ENCODE measurements at places on chromosomes 5 and 9. TPM values are rescaled to one million over a fixed set of nuclear protein-coding genes. Genes with fewer than 3 reads are reported as not detected.
A peak's percentile ranks its signal among the peaks of the same experiment; 100 is the strongest.

- no peak for DNase-seq
Measured at GRCh38 chr9:38389313-38389712, 3.2 kb upstream of the ALDH1B1 start.

The ANXA6 gene
- total RNA-seq, result 102 TPM

- DNase-seq, result no peak
Measured at GRCh38 chr5:151737431-151737830, 21.0 kb downstream of the ATOX1 start.

DNA sequence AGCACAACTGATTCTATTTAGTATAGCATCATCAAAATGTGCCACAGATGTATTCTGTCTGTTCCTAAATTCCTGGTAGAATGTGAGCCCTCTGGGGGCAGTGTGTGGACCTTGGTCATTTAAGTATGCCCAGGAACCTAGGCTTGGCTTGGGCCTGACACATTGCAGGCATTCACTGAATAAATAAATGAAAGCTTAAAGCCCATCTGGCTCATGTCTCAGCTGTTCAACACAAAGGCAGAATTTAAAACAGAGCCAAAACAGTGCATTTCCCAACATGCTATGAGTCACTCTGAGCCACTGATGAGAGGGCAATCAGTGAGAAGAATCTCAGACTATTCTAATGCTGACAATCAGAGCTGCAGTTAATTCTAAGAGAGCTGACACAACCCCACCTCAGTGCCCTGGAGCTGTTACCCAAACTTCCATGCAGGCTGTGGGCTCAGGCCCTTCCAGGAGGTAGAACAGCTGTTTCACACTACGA, 8.1 kb downstream of the FAM193B start:
- no peak for DNase-seq

DNA sequence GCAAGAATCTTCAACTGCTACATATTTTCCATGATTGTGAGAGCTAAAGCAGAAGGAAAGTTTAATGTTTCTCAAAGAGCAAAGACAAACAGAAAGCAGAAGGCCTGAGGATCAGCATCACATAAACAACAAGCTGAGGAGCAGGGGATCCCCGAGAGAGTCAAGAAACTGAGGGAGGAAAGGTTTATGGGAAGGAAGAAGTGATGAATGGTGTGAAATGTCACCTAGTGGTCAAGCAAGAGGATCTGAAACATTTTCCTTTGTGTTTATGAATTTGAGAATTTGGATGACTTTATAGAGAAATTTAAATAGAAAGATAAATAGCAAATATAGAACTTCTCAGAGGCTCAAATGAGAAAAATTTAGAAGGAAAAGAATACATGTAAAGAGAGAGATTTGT, 481.9 kb downstream of the CHSY3 start:
- no peak for DNase-seq

- DNase-seq, result no peak
Measured at GRCh38 chr5:171681061-171681460, 104.6 kb upstream of the SMIM23 start.

The C5orf52 gene
- not detected for total RNA-seq

The CCDC180 gene
- 1.5 TPM for total RNA-seq

- DNase-seq, result peak; percentile 18
Measured at GRCh38 chr5:57298985-57299491, 125.2 kb downstream of the GPBP1 start.

The RNF130 gene
- 17.2 TPM for total RNA-seq

The VCAN gene
- total RNA-seq, result 0.74 TPM

- no peak for DNase-seq
Measured at GRCh38 chr5:156087577-156088110, 239.3 kb upstream of the SGCD start.

DNA sequence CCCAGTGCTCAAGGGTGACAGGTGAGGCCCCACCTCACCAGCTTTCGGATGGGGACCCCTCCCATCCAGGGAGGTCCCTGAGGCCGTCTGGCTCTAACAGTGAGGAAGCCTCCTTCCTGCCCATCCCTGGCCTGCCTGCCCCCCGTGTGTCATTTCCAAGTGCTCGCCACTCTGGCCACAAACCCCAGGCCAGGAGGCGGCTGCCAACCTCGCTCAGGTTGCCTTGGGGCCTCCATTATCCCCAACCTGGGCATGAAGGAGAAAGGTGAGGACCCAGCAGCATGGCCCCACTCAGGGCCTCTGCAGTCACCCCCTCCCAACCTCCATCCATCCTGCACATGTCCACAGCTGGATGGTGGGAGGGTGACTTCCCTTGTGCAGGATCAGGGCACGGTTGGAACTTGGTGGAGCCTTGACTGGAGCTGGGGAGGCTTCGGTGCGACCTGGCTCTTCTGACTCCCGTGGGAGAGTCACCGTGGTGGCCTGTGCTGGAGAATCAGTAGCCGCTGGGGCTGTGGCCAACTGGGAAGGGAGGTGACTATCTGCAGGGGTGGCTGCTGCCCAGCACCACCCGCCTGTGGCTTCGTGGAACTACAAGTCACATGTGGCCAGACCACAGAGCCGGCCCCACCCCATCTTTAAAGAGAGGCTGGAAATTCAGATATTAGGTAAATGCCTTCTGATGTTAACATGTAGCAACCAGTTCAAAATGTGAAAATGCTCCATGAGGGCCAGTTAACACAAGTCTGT, 37.5 kb upstream of the GFPT2 start:
- no peak for DNase-seq

GRCh38 chr9:86903734-86904085, 43.6 kb downstream of the GAS1 start:
- no peak for DNase-seq

DNA sequence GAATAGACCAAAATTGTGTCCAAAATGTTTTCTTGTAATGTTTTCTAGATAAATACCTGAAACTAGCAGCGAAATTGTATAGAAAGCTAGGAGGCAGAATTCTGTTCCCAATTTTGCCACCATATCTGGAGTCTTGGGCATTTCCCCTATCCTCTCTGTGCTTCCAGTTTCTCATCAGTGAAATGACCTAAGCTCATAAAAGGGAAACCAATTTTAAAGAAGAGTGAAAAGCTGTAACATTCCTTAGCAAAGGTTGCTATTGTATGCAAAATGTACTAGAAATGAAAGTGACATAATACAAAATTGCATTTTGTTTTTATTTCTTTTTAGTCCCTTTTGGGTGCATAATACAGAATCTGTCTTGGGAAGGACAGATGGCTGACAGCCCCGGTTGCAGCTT, 36.8 kb upstream of the CAST start:
- no peak for DNase-seq

The GCNT1 gene
- 6.2 TPM for total RNA-seq

GRCh38 chr5:174386306-174386705, 338.1 kb upstream of the MSX2 start:
- no peak for DNase-seq

DNA sequence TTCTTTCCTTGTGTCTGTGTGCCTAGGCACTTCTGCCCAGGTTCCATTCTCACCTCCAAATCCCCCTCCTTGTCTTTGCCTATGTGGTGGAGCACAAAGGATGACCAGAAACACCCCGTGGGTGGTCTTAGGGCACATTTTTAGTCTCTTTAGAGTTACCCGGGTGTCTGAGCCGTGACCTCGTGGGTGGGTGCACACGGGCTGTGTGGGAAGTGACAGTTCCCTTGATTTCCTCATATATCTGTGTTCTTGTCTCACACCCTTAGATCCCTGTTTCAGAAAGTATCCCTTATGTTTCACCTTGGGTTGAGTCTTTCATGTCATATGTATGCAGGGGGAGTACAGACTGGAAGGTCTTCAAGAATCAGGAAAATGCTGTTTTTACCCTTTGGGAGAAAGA, 13.4 kb upstream of the SMIM32 start:
- no peak for DNase-seq

GRCh38 chr5:160171666-160172065, 52.4 kb upstream of the PWWP2A start:
- DNase-seq, result no peak

GRCh38 chr9:75117564-75117963, 29.2 kb downstream of the OSTF1 start:
- no peak for DNase-seq

The LRRC70 gene
- 0.90 TPM for total RNA-seq

- no peak for DNase-seq
Measured at GRCh38 chr9:129685220-129685932, 19.9 kb downstream of the PRRX2 start.

- DNase-seq, result no peak
Measured at GRCh38 chr5:72151169-72151568, 43.9 kb downstream of the MAP1B start.

The FOXI1 gene
- not detected for total RNA-seq

The CACFD1 gene
- total RNA-seq, result 1.1 TPM

GRCh38 chr5:39019254-39019653, 54.9 kb downstream of the RICTOR start:
- no peak for DNase-seq

The SLC1A3 gene
- 0.56 TPM for total RNA-seq

The ST8SIA4 gene
- 36.9 TPM for total RNA-seq

DNA sequence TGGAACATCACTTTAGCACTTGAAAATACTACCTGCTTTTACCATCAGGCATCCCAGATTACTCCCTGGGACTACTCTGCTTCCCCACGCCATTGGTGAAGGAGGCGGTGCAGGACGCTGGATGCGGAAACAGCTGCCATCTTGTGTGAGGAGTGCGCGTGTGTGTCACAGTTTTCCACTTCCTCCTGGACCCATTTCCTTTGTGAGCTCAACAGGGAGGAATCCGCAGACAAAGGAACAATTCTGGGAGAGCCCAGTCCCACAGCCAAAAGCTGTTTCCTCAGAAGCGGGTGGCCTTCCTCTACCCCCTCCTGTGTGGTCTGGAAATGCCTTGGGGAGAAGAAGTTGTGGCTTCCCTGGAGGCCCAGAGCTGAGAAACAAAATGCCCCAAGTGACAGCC, 16.8 kb downstream of the AFAP1L1 start:
- DNase-seq, result no peak

DNA sequence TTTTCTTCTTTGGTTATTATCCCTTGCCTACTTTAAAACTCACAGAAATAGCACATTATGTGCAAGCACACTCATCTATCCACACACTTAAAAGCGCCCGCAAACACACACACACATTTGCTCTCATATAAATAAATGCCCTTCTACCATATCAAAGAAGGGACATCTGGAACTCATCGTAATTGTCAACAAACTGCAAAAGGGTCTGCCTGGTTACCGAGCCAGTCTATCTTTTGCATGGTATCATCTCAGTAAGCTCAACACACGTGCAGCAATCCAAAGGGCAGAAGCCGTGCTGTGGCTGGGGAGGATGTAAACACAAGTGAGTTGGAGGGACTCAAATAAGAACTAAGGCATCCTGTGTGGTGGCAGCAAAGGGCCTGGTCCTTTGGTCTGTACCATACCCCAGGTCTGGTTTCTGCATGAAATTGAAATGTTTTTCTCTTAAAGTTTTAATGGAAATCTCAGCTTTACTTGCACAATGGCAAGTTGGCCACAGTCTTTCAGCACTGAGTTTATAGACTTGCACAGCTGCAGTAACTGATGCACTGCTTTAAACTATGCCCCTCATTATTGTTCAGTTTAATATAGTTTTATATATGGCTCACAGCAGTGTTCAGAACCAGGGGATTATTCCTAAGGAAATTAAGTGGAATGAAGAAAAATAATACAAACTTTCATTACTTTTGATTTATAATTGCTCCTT, 331.0 kb downstream of the ADAMTS6 start:
- DNase-seq, result no peak

DNA sequence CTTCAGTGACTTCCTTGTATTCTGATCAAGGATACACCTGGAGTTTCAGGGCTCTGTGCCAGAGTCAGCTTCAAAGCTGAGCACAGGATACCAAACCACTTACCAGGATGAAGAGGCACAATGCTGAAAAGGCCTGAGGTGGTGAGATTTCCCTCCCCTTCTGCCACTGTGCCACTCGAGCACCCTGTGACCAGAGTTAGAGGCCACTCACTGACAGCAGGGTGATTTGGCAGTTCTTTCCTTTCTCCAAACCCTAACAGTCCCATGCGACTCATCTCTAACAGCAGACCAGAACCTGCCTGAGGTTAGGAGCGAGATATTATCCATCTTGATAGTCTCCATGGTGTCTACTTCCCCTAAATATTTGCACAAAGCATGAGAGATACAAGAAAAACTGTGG, 1.8 kb downstream of the PLGRKT start:
- no peak for DNase-seq

DNA sequence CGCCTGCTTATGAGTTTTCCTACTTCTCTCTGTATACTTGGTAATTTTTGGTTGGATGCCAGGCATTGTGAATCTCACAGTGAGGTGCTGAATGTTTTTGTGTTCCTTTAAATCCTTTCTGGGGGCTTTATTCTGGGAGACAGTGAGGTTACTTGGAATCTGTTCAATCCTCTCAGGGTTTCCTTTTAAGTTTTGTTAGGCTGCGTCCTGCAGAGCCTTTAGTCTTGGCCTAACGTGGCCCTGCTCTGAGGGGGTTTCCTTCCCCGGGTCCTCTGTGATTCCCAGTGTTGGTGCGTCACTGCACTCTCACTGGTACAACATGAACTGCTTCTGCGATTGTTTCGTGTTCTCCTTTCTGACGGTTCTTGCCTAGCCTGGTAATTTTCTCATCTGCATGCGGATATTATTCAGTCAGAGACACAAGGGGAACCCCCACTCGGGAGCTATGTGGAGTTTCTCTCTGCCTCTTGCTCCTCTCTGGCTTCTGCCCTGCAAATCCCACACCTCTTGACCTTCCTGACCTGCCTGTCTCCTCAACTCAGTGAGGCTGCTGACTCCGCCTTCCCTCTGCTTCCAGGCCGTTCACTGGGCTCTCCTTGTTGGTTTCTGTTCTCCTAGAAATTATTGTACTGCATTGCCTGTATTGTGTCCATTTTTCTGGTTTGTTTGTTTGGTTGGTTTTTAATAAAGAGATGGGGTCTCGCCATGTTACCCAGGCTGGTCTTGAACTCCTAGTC, 128.1 kb downstream of the DAB2IP start:
- DNase-seq, result no peak

GRCh38 chr5:56496581-56497063, 263.5 kb upstream of the ANKRD55 start:
- DNase-seq, result no peak

DNA sequence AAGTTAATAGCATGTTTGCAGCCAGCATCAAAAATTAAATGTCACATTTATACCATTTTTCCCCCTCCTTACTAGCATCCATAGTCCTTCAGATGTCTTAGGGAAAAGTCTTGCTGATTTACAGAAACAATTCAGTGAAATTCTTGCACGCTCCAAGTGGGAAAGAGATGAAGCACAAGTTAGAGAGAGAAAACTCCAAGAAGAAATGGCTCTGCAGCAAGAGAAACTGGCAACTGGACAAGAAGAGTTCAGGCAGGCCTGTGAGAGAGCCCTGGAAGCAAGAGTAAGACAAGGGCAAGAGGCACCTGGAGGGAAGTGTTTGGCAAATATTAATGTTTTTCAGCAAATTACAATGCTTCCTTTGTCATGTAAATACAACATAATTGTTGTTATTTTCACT, 60.4 kb downstream of the RAB14 start:
- DNase-seq, result no peak

The CDKN2B-AS1 gene
- total RNA-seq, result not detected

- DNase-seq, result peak; percentile 22
Measured at GRCh38 chr9:9942764-9943424, 669.9 kb downstream of the PTPRD start.

All from activated T-cell treated with anti-CD3 and anti-CD28 coated beads, Interleukin-2, amount 50 U/mL, for 4 hours (primary cell).